ENCODE measurements at places on chromosomes 1 and 21.
A peak's percentile ranks its signal among the peaks of the same experiment; 100 is the strongest.

- DNase-seq: no peak
Measured at GRCh38 chr21:32549440-32549839, 35.9 kb downstream of the TCP10L start.

DNA sequence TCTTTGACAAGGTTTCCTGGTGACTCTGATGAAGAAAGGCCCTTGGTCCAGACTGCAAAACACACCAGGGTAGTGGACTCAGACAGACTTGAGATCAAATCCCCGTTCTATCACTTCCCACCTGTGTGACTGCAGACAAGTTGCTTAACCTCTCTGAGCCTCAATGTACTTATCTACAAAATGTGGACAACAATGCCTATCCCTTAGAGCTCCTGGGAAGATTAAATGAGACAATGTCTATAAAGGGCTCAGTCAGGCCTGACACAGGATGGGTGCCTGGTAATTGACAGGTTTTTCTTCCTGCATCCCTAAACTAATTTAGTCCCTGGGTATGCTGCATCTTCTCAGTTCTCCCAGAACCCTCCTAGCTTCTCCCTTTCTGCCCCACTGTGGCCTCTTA, 37.9 kb upstream of the ZBTB40 start:
- DNase-seq: no peak

GRCh38 chr21:46425571-46425970, 33.1 kb upstream of the DIP2A start:
- DNase-seq: peak; percentile 55

DNA sequence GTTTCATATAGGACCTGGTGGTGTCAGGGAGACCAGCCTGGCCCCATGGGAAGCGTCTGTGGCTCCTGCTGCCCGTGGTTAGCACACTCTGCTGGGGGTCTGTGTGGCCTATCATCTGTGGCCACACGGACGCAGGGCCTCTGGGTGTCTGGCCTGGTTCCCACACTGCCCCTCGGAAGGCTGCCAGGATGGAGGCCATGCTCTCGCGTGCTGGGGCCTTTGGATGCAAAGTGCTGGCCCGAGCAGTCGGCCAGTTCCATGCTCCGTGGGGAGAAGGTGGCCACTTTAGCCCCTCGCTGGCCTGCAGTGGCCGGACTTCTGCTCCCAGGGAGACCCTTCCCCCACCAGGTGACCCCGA, 20.8 kb upstream of the LRRC3 start:
- DNase-seq: no peak

- no peak for DNase-seq
Measured at GRCh38 chr1:208604295-208604694, 360.1 kb upstream of the PLXNA2 start.

GRCh38 chr1:75085931-75086330, 48.3 kb upstream of the LHX8 start:
- no peak for DNase-seq

DNA sequence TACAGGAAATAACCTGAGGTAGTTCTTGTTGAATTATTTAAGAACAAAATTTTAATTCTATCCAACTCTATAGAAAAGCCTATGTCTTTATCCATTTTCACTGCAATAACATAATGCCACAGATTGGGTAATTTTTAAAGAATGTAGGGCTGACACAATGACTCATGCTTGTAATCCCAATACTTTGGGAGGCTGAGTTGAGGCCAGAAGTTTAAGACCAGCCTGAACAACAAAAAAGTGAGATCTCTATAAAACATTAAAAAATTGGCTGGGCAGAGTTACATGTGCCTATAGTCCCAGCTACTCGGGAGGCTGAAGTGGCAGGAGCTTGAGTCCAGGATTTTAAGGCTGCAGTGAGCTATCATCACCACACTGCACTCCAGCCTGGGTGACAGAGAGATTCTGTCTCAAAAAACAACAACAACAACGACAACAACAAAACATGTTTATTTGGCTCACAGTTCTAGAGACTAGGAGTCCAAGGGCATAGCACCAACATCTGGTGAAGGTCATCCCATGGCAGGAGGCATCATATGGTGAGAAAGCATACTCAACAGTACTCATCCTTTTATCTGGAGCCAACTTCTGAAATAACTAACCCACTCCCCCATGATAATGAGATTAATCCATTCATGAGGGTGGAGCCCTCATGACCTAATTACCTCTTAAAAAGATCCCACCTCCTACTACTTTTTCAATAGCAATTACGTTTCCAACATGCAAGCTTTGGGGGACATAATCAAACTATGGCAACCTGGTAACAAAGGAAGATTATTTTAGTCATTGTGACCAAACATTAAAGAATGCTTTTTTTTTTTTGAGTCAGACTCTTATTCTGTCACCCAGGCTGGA, 59.6 kb downstream of the ABL2 start:
- no peak for DNase-seq
